ENCODE measurements at places on chromosomes 2 and 18.

- DNase-seq: no peak
Measured at GRCh38 chr2:233264667-233265066, 13.2 kb downstream of the ATG16L1 start.

- DNase-seq: no peak
Measured at GRCh38 chr2:164964700-164965099, 9.4 kb upstream of the SLC38A11 start.

- DNase-seq: no peak
Measured at GRCh38 chr2:188993247-188993646, 19.1 kb downstream of the COL3A1 start.

DNA sequence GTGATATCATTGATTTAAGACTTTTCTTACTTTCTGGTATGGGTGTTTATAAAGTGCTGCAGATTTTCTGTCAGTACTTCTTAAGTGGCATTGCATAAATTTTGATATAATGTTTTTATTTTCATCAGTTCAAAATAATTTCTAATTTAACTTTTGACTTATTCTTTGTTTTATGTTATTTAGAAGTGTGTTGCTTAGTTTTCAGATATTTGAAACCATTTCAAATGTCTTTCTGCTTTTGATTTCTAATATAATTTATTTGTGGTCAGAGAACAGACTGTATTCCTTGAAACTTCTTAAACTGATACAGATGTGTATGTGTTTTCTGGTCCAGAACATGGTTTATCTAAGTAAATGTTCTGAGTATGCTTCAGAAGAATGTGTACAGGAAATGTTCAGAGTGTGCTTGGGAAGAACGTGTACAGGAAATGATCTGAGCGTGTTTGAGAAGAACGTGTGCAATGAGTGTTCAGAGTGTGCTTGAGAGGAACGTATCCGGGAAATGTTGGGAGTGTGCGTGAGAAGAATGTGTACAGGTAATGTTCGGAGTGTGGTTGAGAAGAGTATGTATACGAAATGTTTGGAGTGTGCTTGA is 265.7 kb upstream of the HS6ST1 start:
- no peak for DNase-seq

GRCh38 chr2:30300456-30301221 is 69.3 kb downstream of the LBH start:
- peak; percentile 55 for DNase-seq

DNA sequence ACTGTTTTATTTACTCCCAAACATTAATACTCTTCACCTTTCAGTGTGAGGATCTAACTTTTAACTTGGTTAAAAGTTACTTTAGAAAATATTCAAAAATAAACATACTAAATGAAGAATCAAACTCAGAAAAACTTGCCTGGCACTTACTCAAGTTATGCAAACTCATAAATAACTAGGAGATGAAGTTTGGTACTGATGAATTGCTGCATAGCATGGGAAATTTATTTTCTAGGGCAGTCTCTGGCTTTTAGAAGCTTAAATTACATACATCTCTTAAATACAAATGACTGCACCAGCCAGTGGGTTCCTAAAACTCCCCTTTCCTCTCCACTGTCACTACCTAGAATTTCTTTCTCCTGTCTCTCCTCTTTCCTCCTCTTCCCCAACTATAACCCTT is 46.7 kb upstream of the CREB1 start:
- no peak for DNase-seq

DNA sequence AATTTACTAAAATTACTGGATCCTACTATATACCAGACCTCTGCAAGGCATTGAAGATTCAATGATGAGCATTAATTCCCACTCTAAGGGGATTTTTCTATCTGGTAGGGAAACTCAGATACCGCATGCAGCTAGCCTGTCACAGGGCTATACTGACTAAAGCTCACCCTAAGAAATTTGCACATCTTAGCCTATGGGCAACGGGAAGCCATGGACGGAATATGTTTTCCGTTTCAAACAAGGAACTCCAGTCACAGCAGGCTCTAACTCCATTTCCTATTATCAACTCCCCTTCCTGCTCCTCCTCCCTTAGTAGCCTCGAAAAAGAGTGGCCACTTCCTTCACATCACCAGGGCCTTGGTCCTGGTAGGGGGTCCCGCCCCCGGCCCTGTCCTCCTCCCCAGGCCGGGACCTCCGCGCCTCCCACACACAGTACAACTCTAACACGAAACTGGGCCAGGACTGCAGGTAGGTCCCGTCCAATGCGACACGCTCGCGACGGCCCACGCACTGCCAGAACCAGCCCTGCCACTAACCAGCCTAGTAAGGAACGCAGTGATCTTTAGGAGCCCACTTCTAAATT is 659 bp upstream of the COX5B start:
- DNase-seq: no peak

Measured in umbilical cord (tissue), 2 donors.